ENCODE measurements at places on chromosomes 7 and 10.
A peak's percentile ranks its signal among the peaks of the same experiment; 100 is the strongest.

DNA sequence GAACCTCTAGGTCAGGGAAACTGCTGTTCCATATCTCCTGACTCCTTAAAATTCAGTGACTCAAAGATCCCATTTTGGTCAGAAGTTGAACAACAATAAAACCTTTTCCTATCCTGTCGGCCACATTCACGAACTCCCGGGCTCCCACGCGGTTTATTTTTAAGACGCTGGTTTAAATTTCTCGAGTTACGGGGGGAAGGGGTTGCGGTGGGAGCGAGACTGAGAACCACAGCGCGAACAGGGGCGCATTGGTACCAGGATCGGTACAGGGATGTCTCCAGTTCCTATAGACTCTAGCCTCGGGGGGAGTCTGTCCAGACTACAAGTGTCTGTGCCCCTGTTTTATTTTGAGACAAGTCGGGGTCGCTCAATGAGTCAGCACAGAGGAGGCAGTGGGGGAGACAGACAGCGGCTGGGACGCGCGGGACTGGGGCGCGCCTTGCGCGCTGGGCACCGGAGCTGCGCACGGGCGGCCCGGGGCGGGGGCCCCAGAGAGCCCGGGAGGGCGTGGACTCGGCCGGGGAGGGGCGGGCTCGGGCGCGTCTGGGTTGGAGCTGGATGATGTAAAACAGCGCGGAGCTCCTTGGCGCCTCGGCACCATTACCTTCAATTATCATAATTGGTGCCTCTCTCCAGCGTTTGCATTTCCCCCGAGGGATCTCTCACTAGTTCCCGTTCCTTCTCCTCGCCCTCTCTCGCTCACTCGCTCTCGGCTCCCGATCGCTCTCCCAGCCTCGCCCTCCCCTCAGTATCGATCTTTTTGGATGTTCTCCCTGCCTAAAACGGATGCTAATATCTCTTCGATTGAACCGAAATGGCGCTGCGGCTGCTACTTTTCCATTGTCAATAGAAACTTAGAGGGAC, 8.7 kb upstream of the BAMBI start:
- peak; percentile 74 for DNase-seq

GRCh38 chr7:39360766-39361165, 205.4 kb upstream of the YAE1 start:
- DNase-seq: no peak

GRCh38 chr7:112176241-112176640, 30.0 kb downstream of the DOCK4 start:
- no peak for DNase-seq

DNA sequence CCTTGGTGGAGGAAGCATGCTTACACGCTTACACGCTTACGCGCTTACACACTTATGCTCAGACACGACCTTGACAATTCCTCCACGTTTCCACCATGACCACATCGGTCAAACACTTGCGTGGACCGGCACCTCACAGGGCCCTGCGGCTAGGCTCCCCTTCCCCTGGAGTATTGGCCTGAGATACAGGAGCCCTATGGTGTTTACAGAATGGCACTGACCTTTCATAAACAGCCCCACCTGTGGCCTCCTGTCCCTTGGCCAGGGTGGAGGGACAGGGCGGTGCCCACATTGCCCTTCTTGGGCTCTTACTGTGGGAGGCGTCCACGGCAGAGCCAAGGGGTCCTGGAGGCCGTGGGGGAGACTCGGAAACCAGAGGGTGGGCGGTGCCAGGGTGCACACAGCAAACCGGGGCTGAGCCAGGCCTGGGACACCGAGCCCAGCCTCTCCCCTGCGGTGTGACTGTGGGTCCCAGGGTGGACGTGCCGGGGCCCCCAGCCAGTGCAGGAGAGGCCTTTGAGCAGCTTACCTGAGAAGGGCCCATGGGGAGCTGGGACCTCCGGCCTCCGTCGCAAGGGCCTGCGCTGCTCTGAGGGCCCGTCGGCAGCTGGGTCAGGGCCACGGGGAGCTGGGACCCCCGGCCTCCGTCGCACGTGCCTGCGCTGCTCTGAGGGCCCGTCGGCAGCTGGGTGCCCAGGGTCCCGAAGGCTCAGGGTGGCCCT, 44.2 kb upstream of the FOXL3 start:
- no peak for DNase-seq

GRCh38 chr7:21383227-21384220, 44.4 kb upstream of the SP4 start:
- DNase-seq: no peak

GRCh38 chr7:90446137-90446899, 23.1 kb upstream of the PTTG1IP2 start:
- no peak for DNase-seq

DNA sequence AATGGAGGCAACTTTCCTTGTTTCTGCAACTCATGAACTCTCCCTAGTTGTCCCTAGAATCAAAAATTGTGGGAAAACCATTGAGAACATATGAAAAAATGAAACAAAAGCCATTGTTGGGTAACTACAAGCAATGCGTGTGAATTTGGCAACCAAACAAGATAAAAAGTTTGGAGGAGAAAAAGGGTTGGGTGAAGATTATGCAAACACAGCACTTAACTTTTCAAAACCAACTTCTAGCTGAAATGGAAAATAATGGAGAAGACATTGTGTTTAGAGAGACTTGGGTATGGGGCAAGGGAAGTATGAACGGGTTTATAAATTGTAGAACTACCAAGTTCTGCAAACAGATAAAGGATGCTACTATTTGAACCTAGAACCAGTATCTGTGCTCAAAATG, 89.0 kb upstream of the SVIL start:
- DNase-seq: no peak

DNA sequence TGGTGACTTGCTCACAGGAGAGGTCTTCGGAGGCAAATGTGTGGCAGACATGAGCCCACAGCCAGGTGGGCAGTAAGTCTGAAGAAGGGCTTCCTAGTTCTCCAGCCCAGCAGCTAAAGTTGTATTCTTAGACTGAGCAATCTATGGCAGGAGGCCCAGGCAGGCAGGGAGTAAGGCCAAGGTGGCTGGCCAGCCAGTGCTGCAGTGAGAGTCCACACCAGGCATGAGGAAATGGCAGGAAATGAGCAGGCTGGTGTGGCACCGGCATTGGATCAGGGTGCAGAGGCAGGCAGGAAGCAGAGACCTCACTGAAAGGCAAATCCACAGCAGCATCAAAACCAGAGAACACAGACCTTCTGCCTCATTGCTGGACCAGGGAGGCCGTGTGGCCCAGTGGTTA, 84.6 kb upstream of the PDE1C start:
- no peak for DNase-seq

GRCh38 chr10:95907456-95908253, at the start of gene CC2D2B:
TSS of gene CC2D2B (plus strand) at chr10:95907975. CDS start at chr10:95911324, 3,349 bp downstream.
- DNase-seq: peak; percentile 86

GRCh38 chr7:98855610-98856422, 14.0 kb downstream of the TMEM130 start:
- no peak for DNase-seq

DNA sequence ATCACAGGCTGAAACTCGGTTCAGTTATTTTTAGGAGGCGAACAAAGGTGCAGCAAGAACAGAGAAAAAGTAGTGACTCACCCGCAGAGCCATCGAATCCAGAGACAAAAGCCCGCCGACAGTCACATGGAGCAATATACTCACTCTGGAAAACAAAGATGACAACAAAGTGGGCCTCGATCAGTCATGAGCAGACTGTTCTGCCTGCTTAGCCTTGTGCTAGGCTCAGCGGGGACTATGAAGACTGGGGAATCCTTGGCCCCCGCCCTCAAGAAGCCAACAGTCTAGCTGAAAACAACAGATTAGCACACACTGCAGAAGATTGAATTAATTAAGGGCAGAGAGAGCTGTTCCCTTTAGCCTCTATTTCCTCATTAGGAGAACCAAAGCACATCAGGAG, 30.4 kb downstream of the XPNPEP1 start:
- no peak for DNase-seq

DNA sequence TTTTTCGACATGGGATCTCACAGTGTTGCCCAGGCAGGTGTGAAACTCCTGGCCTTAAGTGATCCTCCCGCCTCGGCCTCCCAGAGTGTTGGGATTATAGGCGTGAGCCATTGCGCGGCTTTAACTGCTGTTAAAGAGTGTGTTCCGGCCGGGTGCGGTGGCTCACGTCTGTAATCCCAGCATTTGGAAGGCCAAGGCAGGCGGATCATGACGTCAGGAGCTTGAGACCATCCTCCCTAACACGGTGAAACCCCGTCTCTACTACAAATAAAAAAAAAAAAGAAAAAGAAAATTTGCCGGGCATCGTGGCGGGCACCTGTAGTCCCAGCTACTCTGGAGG, 1.1 kb downstream of the RABGEF1 start:
- DNase-seq: no peak

DNA sequence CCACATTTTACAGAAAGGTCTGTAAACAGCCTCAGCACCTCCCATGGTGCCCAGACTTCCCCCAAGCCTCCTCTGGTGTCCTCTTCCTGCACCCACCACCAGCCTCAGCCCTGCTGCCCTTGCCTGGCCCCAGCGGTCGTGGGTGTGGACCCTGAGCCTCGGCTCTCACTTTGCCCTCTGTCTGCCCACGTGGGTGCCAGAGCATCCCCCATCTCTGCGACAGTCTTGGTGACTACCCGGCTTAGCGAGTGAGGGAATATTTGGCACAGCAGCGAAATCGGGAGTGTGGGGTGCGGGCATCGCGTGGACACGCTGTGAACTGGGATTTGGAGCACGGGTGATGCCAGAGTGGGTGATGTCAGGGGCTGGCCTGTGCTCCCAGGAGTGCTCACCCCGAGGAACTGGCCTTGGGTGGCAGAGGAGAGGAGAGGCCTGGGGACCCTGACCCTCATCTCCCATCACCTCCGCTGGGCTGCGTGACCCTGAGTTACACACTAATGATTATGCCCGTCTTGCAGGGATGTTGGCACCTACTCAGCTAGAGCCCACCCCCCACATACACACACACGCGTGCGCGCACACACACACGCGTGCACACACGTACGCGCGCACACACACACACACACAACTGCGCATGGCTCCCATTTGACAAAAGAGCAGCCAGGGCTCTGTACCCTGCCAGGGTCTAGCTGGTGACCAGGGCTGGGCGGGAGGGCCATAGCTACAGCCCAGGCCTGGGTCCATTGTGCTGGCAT, 8.7 kb downstream of the ELFN1 start:
- no peak for DNase-seq

- DNase-seq: peak; percentile 75
Observed at GRCh38 chr7:41437257-41438196, 265.4 kb downstream of the INHBA start.

DNA sequence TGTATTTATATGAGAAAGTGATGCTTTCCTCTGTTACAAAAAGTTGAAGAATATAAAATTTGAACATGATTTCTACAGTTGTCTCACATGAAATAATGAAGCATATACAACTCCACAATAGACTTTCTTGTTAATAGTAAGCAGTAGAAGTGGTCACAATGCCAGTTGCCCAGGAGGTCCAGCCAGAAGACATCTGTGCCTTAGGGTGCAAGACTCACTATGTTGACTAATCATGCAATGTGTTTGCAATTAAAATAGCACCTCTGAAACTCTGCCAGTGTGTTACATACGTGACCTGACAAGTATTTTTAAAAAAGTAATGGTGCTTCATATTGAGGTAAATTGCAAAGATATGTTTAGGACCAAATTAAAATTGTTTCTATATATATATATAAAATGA, 547.2 kb downstream of the ETV1 start:
- DNase-seq: no peak

- DNase-seq: no peak
Observed at GRCh38 chr10:89134963-89135362, 72.2 kb downstream of the CH25H start.

DNA sequence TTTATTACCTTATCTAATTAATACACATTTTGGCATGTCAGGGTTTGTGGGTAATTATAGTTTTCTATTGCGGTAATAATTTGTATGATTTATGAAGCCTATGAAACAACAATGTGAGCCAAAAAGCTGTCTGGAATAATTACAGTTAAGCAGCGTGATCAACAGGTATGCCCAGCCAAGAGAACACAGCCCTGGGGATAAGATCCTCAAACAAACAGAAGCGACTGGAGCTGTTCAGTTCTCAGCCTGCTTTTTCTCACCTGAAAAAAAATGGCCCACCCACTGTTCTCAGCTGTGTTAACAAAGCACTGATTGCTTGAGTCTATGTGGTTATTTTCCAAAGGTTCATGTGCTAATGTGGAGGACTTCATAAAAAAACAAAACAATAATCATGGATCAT, 855.8 kb downstream of the GATA3 start:
- no peak for DNase-seq

DNA sequence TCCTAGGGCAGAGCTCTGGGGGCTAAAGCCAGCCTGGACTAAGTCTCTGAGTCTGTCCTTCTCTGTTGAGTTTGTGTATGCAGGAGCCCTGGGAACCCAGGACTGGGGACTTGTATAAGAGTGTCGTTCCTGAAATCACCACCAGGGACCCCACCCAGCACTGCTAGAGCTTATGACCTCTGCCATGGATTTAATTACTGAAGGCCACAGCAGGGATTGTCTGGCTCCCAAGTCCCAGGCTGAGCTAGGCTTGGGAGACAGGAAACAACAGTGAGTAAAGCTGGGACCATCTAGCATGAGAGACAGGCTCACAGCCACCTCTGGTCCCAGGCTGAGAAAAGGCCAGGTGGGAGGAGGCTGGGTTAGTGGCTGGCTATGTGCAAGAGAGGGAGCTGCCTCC, 1.4 kb upstream of the TSPAN15 start:
- peak; percentile 57 for DNase-seq

GRCh38 chr10:51950371-51950995, 251.1 kb upstream of the CSTF2T start:
- DNase-seq: no peak

DNA sequence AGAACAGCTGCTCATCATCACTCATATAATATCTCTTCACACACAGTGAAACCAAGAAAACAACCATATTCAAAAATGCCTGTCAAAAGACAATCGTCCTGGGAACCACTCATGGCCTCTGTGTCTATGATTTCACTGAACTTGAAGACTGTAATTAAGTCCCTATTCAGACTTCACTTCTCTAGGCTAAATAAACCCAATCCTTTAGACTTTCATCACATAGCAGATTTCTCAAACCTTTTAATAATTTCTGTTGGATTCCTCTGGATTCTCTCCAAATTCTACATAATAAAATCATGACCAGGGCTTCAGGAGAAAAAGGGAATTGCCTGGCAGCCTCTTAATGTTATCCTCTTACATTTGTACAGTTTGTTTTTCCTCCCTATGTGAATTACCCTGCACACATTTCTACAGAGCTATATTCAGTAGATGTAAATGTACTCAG, 201.1 kb downstream of the LRRN3 start:
- DNase-seq: no peak

GRCh38 chr7:28488061-28488791, 75.9 kb downstream of the CREB5 start:
- DNase-seq: no peak

DNA sequence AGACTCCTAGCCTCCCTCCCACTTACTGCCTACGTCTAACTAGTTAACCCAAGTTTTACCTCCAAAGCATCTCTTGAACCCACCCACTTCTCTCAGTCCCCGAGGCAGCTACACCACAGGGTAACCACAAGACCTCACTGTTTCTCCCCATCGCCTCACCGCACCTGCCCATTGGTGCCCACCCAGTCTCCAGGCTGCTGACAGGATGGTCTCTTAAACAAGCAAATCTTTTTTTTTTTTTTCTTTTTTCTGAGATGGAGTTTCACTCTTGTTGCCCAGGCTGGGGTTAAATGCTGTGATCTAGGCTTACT, 47.0 kb downstream of the DENND2A start:
- DNase-seq: no peak

Measured in urothelium cell line (cell line).